Stimulated activated CD4-positive, alpha-beta T cell treated with anti-CD3 and anti-CD28 coated beads, TNF-alpha, amount 100 ng/mL, for 4 hours (primary cell): ENCODE measurements at places on chromosomes 3 and 15.

DNA sequence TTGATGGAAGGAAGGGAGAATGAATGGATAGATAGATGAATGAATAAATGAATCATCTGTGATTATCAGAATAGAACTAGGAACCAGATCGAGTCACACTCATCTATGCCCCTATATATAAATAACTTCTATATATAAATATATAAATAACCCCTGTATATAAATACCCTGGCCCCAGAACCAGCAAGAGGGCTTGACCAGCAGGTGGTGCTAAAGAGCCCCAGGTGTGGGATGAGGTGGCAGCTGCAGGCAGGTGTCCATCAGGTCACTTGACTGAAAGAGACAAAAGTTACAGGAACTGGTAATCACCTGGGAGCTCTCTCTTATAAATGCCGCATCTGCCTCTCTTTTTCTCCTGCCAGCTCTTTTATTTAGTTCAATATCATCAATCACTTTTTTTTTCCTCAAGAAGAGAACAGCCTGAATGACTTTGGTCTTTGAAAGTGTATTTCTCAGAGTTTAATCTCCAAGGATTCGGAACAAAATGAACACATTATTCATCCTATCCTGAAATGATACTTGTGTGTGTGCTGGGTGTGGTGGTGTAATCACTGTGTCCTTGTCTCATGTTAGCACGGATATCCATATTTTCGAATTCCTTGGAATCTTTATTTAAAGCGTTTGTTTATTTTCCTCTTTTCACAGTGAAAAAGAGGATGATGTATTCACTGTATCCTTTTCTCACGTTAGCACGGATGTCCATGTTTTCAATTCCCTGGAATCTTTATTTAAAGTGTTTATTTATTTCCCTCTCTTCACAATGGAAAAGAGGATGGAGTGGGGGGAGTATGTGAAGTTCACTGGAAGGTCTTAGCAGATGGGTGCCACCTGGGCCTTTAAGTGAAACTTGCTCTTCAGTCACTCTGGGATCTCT is 35.4 kb upstream of the ATG7 start:
- peak; percentile 53 for DNase-seq

DNA sequence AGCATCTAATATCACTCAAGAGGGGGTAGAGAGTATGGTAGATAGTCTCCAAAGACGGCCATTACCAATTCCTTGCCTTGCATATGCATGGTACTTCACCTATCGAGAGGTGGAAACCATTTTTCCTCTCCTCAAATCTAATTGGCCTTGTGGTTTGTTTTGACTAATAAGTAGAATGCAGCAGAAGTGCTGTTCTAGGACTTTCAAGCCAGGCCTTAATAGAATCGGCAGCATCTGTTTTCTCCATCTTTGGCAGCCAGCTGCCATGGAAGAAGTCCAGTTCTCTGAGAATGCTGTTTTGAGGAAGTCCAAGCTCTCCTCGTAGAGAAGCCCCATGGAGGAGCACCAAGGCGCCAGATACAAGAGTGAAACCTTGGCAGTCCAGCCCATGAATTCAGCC is 59.1 kb upstream of the RASGRP1 start:
- no peak for DNase-seq

- no peak for DNase-seq
Observed at GRCh38 chr3:105598042-105598796, 231.5 kb downstream of the ALCAM start.

GRCh38 chr15:65629548-65629947 is 7.8 kb downstream of the SLC24A1 start:
- no peak for DNase-seq

DNA sequence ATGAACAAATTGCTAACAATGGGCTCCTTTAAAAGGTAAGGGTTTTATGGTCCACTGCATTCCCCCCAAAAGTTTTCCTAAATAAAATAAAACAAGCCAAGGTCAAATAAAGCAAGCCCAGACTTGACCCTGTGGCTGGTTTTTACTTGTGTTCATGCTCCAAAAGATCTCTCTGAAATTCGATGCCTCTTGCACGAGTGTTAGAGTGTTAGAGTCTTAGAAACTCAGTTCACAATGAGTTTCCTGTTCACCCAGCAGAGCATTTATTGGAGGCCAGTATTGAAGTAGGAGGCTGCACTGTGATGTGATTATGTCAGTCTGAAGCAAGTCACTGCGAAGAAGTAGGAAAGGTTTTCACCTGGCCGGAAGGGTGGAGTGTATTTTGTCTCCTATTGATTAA is 59.9 kb upstream of the LRTM1 start:
- no peak for DNase-seq

- DNase-seq: no peak
Observed at GRCh38 chr3:89246326-89246725, 138.9 kb downstream of the EPHA3 start.

DNA sequence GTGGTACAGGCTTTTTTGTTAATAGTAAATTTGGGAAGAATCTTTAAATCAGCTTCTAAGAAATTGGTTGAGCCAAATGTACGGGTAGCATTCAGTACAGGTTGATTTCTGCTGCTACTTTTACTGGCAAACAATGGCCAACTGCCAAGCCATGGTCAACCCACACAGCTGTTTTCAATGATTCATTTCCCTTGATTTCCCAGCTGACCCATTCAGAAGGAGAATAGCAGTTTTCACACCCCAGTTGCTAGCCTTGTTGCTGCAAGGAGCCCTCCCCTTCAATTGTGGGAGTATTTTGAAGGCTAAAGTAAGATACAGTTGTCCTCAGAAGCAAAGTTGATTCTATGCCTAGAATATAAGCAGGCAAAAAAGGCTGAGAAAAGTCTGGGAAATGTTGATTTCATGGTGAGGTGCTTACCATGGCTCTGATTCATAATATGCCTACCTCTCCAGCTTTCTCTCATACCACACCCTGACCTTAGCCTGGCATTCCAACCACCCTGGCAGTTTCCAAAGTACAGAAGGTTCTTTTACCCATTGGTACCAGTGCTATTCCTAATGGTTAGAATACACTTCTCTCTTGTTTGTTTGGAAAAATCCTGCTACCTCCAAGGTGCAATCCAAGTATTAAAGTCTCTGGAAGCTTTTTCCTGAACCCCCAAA is 320.3 kb upstream of the TGFBR2 start:
- no peak for DNase-seq

DNA sequence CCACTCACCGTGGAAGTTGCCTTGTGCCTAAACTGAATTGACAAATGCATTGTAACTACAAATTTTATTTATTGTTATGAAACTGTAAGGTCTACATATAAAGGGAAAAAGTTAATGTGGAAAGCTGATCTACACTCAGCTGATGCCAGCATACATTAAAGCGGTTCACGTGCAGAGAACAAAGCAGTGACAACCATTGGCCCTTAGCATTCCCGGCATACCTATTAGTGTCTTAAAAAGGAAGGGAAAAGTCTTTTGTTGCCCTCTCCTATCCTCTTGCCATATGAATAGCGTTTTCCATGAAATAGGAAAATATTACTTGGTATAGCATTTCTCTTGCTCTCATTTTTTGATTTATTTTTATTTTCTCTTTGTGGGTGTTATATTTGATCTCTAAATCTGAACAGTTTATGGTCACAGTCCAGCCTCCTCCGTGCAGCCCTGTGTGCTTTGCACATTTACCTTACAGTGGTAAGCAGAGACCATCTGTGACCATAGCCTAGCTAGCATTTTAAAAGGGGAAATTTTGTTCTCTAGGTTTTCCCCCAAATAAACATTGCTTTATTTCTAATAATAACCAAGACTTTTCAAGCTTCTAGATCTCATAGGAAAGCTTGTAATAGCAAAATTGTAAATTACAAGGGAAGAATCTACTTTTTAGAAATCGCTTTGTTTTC is 89.7 kb upstream of the CGNL1 start:
- no peak for DNase-seq

- DNase-seq: no peak
Observed at GRCh38 chr15:48109856-48110531, 10.8 kb upstream of the SLC24A5 start.

DNA sequence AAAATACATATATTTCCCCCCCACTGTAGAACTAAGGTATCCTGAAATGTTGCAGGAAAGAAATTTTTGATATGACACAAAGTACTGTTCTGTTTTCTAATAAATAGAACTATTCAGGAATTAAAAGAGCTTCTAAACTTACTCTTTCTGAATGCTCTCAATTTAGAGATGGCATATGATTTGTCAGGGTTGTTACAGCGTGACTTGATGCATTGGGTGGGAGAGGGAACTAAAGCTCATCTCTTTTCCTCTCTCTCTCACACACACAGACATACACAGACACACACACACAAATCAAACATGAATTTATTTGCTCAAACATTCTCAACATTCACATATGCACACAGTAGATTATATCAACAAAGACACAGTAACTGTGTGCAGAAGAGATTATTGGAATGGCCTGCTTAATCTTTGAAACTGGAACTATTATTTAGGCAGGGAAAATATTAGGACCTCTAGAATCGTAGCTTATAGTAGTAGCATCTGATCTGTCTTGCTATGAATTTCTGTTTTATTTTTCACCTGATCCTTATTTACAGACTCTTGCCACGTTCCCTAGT is 807.4 kb upstream of the GBE1 start:
- DNase-seq: no peak

- no peak for DNase-seq
Observed at GRCh38 chr3:139627759-139628158, 50.0 kb downstream of the NMNAT3 start.

DNA sequence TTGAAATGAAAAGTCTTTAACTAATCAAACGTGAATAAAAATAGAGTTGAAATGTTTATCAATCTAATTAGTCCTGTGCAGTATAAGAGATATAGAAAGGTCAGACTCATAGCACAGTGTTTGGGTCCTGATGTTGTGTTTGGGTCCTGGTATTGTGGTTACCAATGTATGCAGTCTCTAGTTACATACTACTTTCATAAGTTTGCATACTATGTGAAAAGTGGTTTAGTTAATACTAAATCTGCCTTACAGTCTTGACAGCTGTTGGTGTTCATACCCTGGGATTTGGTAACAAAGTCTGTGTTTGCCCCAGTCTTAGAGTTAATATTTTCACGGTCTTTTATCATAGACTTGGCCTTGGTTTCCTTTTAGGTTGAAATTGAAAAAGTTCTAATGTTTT is 41.7 kb downstream of the KIF15 start:
- no peak for DNase-seq

- DNase-seq: no peak
Observed at GRCh38 chr3:150414258-150414657, 6.2 kb downstream of the TSC22D2 start.

GRCh38 chr3:10435850-10436249 is 69.5 kb downstream of the ATP2B2 start:
- no peak for DNase-seq

DNA sequence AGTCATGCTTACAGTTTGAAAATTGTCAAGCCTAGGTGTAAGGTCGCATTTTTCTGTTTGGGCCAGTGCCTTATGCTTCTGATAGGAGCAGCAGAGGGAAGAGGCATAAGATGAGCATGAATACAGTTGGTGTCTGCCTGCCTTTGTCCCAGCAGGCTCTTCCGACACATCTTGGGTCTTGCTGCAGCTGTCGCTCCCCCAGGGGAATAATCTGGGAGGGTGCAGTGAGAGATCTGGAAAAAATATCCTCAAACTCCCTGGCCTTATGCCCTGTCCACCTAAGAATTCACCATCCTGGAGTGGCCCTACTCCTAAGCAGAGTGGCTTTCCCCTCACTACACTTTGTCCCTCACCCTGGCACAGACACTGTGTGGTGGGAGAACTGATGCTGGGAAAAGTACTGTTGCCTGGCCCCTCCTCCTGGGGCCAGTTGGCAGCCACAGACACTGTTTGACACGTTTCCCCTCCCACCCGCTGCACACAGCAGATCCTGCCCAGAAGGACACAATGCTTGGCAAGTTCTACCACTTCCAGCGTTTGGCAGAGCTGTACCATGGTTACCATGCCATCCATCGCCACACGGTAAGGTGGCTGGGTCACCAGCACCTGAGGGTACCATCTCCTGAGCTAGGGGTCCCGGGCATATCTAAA is 21.1 kb upstream of the RHO start:
- DNase-seq: no peak

- no peak for DNase-seq
Observed at GRCh38 chr15:63246691-63247469, 30.5 kb upstream of the APH1B start.

- no peak for DNase-seq
Observed at GRCh38 chr3:10757021-10757820, 58.8 kb upstream of the SLC6A11 start.

- DNase-seq: no peak
Observed at GRCh38 chr3:13317596-13318320, 102.4 kb downstream of the NUP210 start.

- DNase-seq: no peak
Observed at GRCh38 chr15:90879730-90880366, 4.5 kb upstream of the FES start.

DNA sequence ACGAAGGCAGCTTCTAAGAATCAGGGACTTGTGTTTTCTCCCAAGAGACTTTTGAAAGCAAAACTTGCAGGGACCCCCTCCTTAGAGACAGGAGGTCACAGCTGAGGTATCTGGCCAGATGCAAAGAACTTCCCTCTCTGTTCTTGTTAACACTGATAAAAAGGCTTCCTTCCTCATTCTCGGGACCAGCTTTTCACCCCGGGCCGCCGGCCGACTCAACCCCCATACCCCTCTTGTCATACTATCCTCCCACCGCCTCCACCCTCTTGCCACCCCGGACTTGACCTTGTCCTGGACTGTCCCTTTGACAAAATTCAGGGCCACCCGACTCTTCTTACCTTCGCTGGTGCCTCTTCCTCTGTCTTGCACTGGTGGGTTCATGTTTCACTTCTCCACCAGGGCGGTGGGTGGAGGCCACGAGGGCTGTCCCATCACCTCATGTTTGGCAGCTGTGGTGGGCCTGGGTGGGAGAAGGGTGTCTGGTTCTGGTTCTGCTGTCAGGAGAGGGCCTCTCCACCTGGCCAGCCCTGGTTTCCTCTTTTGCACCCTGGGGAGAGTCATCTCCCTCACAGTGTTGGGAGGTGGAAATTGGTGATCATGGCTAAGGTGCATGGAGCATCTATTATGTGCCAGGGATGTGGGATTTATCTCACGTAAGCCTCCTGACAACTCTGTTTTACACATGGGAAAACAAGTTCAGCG is 32.5 kb downstream of the BHLHE40 start:
- no peak for DNase-seq

- DNase-seq: no peak
Observed at GRCh38 chr3:41095702-41096101, 103.6 kb upstream of the CTNNB1 start.

DNA sequence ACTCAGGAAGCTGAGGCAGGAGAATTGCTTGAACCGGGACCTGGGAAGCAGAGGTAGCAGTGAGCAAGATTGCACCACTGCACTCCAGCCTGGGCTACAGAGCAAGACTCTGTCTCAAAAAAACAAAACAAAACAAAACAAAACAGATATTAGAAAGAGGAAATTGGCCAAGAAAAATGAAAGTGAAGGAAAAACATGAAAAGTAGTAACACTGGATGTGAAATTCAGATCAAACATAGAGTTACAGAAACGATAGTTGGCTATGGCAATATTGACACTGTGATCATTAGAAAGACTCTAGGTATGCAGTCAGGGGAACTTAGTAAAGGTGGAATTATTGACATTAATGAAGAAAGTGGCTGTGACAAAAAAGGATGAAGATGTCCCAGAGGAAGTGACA is 13.2 kb upstream of the TIPARP start:
- no peak for DNase-seq
